Inflammatory macrophage treated with lipopolysaccharide for 4 hours (primary cell): ENCODE measurements at places on chromosomes 2 and 18.

- DNase-seq: no peak
Observed at GRCh38 chr2:62856228-62857040, 150.9 kb downstream of the EHBP1 start.

DNA sequence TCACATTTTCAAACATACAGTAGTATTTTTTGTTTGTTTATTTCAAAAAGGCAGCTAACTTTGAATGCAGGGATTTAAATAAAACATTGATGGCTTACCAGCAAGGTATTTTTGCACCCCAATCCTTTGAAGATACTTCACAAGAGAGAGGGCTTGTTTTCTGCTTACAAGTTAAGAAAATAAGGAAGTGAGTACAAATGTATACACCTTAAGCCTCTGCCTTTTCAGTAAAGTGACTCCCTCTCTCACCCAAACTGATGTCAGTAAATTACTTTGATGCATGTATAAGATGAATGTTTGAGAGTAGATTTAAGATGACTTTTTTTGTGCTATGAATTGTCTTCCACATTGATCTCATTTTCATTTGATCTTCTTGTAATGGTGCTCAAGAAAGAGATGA is 820.0 kb downstream of the CPS1 start:
- no peak for DNase-seq

DNA sequence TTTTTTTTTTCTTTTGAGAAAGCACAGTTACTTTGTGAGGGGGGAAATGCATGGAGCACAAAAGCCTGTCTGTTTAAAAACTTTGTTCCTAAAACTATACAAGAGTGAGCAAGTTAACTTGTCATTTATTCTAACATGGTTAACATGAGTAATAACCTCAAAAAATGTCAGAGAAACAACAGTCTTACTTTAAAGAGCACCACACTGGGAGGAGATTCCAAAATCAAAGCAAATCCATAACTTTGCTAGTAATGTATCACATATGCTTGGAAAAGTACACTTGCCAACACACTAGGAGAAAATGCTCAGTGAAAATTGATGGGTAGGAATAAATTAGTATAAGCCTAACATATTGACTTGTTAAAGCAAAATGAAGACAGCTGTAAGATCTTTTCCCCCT is 157.1 kb downstream of the PRPF40A start:
- no peak for DNase-seq

GRCh38 chr2:60948926-60949579 is 67.7 kb downstream of the REL start:
- no peak for DNase-seq

DNA sequence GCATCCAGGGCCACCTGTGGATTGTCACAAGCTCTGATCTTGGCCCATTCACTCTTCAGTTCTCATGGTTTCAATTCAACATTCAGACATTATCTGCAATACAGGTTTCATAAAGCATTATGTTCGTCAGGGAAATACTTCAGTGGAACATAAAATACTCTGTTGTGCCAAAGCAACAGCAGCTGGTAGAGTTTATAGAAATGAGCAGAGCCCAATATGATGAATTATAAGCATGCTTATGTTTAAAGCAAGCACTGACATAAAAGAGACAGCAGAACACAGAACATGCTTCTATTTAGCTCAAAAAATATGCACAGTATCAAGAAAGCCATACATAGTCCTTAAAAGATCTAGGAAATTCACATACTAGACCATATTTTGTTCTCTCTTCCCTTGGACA is 71.3 kb downstream of the PDK1 start:
- no peak for DNase-seq

- no peak for DNase-seq
Observed at GRCh38 chr2:123040506-123040905, 984.6 kb upstream of the CNTNAP5 start.
